ENCODE measurements at places on chromosomes 6 and 20.
A peak's percentile ranks its signal among the peaks of the same experiment; 100 is the strongest.

GRCh38 chr6:2950713-2951112, 20.7 kb downstream of the SERPINB6 start:
- no peak for DNase-seq

GRCh38 chr6:49531774-49532569, 18.5 kb upstream of the C6orf141 start:
- peak; percentile 76 for DNase-seq

DNA sequence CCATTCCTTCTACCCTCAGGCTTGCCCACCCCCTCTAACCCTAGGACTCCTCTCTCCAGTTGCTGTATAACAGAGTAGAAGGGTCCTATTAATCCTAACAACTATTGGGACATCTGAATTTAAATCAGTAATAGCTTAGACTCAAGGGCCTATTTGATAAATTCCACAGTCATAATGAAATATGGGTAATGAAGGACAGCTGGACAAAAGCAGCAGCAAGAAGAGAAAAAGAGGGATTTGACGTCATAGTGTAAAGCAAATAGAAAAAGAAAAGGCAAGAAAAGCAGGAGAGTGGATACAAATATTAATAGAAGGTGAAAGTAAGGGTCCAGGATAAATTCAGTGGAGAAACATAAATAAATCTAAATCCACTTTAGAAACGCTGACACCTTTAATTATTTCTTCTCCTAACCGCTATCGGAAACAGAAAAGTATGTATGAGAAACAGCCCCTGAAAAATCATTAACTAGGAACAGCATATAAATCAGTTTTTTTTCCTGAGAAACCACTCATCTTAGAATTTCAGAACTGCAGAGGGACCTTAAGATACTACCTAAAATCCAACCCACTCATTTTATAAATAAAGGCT, 12.8 kb downstream of the FKBP5 start:
- DNase-seq = no peak

DNA sequence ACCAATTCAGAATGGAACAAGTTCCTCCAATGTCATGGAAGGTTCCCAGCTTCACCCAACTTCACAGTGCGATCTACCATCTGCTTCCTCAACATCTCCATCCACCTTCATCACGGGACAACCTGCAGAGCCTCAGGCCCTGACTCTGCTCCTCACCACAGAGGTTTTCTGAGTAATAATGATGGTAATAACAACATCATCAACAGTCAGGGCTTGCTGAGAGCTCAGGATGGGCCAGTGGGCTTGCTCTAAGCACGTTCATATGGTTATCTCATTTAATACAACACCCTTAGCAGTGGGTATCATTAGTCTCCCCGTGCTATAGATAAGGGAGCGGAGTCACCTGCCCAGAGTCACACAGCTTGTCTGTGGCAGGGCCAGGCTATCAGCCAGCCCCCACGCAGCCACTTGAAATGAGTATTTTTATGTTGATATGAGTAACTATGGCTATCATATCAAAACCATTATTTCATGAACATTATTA, 38.6 kb downstream of the PREX1 start:
- no peak for DNase-seq

DNA sequence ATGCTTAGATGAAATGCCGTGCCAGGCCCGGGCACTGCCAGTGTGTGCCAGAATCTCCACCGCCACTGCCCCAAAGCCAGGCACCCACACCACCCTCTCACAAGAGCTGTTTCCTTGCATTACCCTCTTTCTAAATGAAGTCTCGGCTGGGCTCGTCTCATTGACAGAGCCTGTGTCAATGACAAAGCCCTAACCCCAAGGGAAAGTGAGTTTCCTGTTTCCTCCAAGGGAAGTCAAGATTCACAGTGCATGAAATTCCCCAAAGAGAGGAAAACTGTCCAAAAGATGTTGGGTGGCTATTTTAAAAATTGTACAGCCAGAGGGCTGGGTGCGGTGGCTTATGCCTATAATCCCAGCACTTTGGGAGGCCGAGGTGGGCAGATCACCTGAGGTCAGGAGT, 75.4 kb upstream of the AKAP12 start:
- DNase-seq = no peak

- no peak for DNase-seq
Measured at GRCh38 chr6:70210462-70210861, 92.4 kb downstream of the COL9A1 start.

DNA sequence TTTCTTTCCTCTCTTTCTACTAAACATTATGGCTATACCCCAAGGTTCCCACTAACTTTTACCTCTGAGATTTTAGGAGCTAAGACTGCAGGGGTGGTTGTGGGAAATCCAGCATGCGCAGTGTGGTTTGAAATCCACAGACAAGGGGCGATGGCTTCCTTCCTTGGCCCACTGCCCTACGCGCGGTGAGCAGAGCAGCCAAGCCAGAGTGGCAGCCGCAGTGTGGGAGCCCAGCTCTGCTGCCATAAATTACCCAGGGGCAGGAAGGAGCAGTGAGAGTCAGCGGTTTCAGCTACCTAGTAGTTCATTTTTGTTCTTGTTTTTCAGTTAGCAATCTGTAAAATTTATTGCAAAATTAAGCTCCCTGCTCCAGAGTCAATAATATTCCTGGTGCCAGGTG, 101.4 kb downstream of the BMP2 start:
- no peak for DNase-seq

DNA sequence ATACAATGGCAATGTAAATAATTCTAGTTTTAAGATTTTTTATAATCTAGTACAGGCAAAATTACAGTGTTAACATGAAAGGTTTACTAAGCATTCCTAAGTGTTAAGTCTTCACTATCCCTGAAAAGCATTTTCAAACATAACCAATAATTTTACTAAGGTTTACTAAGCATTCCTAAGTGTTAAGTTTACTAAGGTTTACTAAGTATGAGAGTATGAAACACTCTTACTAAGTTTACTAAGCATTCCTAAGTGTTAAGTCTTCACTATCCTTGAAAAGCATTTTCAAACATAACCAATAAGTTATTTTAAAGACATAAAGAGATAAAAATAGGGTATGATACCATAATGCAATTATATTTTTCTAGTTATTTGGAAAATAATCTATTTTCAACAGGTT, 82.6 kb downstream of the PRSS35 start:
- no peak for DNase-seq

- DNase-seq = peak; percentile 83
Measured at GRCh38 chr20:22462975-22463914, 121.1 kb downstream of the FOXA2 start.

- DNase-seq = no peak
Measured at GRCh38 chr6:64227863-64228262, 592.3 kb downstream of the PHF3 start.

DNA sequence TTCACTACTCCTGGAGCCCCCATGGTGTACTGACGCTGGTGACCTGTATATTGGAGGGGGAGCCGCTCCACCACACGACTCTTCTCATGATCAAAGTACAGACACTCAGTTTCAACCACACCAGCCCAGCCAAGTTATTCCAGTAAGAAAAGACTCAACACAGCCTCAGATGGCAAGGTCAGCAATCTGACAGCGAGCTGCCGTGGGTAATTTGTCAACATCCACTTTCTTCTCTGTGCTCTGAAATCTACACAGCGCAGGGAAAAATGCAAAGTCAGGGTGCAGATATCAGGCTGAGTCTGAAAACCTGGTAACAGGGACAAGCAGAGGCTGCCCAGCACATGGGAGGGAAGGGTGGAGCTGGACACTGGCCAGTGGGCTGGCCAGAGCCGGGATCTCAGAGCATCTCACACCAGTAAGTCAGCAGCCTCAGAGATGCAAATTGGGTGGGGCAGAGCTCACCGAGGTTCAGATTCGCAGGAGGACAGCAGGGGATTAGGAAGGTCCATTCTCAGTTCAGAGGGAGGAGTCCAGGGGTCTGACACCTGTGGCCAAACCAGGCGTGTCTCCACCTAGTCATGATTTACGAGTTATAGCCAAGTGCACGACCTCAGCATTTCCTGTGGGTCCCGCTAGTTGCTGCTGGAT, 44.5 kb upstream of the RPS6KA2 start:
- DNase-seq = no peak

DNA sequence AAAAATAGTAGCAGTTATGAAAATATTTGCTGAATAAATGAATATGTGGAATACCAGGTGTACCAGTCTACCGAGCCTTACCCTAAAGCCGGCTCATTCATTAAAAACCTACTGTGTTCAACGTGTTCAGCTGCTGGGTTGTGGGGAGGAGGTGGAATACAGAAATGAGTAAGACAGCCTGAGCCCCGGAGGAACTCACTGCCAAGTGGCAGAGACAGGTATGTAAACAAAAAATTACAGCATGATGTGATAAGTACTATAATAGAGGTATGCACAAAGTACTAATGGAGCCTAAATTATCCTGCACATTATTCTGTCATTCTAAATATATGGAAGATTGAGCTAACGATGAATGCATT, 6.8 kb upstream of the ADTRP start:
- peak; percentile 78 for DNase-seq

GRCh38 chr6:85062884-85063283, 298.5 kb upstream of the TBX18 start:
- no peak for DNase-seq

- DNase-seq = no peak
Measured at GRCh38 chr20:62929051-62929538, 2.8 kb upstream of the DIDO1 start.

DNA sequence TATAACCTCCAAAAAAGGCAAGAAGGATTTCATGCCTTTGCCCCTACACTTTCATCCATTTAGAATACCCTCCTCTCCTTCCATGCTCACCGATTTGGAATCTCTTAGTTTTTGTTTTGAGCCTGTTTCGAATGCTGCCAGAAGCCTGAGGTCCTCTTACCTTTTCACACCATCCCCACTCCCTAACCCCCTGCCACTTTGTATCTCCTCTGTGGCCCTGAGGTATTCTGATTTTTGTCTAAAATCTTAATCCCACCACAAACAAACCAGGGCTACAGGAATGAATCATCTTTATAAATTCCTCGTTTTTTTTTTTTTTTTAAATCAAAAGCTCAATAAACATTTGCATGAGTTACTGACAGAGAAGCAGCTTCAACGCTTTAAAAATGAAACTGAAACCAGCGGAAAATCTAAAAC, 1.6 kb upstream of the RPS12 start:
- DNase-seq = no peak

DNA sequence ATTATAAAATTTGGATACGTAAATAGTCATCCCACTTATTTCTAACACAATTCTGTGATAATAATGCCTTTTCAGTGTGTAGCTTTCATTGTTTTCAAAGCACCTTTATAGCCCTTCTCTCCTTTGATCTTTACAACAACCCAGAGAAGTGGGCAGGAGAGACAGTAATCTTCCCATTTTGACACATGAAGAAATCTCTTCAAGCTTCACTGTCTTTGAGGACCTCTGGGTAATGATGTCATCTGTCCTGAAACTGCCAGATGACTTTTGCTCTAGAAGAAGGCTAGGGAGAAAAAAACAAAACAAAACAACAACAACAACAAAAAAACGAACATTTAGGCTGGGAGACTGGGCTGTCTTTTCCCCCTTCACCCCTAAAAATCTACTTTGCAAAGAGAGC, 203.0 kb downstream of the KCNQ5 start:
- no peak for DNase-seq

- no peak for DNase-seq
Measured at GRCh38 chr20:58470336-58471192, 44.6 kb downstream of the APCDD1L start.

GRCh38 chr6:74320074-74320473, 624.1 kb downstream of the CD109 start:
- DNase-seq = no peak

DNA sequence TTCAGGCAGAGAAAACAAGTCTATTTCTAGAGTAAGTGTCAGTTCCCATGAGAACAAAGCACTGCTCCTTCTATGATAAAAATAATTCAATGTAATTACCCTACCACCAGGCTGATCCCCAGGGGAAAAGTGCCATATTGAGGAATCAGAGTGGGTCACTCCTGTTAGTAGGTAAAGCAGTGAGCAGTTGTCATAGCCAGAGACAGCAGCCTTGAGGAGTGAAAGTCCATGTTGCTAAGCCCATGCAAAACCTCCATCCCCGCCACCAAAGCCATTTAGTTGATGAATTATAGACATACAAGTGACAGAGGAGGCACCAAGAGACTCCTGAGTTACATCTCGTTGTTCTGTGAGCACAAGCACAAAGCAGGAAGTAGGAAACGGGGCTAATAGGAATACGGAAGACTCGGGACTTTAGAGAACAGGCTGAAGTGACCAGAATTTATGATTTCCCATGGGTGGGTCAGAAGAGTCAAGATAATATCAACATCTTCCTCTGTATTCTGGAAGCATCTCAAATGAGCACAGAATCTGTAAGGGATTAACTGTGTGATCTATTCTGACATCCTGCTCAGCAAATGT, 197.9 kb downstream of the MAFB start:
- DNase-seq = no peak

DNA sequence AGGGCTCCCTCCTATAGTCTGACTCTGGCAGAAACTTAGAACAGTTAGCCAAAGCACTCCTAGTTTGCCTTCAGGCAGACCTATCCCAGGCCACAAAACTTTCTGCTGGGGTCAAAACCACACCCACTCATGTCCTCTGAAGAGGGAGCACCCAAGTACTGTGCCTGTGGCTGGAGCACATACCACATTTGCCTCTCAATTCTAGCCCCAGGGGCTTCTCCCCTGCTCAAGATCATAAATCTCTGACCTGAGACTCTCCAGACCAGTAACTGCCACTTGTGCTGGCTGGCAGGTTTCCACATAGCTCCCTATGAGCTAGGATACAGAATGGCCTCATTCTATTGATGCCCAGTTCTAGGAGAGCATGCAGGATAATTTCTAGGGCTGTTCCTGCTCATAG, 781.0 kb downstream of the EYS start:
- no peak for DNase-seq

DNA sequence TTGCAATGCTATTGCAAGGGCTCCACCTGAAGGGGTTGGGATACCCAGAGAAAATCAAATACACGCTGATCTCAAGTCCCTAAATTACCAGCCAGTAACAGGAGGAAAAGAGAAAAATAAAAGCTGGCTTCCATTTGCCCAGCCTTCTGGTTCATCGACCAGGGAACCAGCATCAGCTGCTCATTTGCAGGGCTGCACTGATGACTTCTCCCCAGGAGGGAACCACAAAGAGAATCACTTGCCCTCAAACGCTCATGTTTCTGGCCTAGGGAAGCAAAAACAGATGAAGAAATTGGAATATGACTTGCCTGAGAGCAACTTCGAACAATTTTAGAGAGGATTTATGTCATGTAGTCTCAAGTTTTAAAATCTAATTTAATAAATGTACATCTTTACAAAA, 119.7 kb downstream of the SH3BGRL2 start:
- DNase-seq = no peak

- DNase-seq = peak; percentile 60
Measured at GRCh38 chr6:10528158-10528981, 7.2 kb downstream of the GCNT2 start.

GRCh38 chr20:24698706-24699206, 229.3 kb downstream of the SYNDIG1 start:
- DNase-seq = no peak

- no peak for DNase-seq
Measured at GRCh38 chr20:45087097-45087790, 13.7 kb downstream of the KCNS1 start.

GRCh38 chr20:36975099-36975818, 23.8 kb upstream of the SAMHD1 start:
- no peak for DNase-seq

Data from NCI-H2029 treated with DMSO at 0.1 percent for 48 hours (cell line).